ENCODE measurements at places on chromosomes 2 and 18.

DNA sequence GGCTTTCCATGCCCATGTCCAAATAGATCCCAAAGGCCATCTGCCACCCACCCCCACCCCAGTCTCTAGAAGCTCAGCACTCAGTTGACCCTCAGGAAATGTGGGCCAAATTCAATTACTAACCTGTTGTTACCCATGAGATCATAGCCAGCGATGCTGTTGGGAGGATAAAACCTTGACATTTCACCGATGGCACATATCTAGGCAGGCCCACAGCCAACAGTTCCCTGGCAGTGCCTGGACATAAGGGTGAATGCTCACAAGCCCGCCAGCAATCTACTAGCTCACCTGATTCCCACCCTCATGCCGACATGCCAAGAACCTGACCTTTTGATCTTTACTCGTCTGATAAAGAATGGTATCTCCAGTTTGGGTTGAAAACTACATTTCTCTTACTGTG, 11.8 kb upstream of the ACOXL start:
- no peak for DNase-seq

DNA sequence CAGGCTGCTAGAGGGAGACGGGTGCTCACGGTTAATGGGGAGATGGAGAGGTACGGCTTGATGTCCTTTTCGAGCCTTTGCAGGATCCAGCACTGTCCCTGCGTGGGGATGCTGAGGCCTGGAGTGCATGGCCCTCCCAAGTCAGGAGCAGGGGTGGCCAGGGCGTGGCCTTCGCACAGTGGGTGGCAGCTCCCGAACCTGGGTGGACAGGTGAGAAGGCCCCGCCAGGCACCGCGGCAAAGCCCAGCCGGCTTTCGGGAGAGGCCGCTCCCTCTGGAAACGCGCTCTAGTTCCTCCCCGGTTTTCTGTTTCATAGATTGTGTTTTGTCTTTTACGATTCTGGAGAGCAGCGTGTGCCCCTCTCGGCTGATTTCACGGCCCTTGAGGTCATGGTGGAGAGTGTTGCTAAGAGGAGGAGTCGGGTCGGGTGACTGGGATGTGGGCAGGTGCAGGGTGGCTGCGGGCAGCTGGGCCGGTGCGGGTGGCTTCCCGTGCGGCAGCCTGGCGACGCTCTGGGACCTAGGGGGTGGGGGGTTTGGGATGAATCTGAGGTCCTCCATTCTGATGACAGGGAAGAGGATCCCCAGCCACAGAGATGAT, 39.4 kb downstream of the CTDP1 start:
- no peak for DNase-seq

GRCh38 chr2:150167711-150168110, 319.8 kb downstream of the RND3 start:
- DNase-seq: no peak

DNA sequence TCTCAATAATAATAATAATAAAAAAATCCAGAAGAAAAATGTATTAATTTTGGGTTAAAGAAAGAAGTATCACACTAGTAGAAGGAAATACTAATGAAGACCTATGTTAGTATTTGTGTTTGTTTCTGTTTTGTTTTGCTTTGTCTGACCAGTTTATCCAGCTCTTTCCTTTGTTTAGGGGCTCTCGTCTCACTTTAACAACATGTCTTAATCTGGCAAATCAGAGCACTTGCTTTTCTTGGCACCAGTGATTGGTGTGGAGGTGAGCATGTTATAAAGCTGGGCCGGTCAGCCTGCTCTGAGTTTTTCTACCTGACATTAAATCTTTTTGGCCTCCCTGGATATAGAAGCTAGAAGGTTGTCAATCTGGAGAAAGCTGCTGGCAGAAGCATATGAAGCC, 15.1 kb upstream of the MEX3C start:
- DNase-seq: no peak

DNA sequence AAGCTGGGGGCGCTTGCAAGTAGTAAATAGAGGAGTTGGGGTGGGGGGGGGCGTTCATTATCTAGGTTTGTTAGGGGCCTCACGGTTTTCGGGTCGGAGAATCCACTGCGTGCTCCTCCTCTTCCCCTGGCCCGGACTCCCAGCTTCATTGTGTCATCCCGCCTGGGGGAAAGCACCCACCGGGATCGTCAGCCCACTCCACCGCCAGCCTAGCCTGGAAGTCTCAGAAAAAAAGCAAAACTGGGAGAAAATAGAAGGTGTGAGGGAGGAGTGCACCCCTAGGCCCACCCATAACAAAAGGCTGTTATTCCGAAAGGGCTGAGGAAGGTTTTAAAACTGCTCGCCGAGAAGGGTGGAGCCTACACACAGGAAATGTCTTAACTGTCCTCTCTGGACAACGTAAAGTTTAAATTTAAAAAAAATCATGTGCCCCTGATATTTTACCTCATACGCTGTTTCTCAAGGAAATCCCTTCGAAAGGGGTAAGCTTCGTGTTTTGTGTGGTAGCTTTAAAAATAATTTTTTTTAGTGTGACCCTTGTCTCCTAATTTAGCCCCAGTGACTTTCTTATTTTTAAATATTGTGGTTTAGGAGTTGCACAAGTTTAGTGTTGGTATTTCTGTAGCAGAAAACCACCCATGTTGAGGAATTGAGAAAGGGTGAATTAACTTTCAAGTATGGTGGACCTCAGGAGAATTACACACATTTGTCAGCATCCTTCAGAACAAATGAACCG, 104.2 kb downstream of the SPTBN1 start:
- no peak for DNase-seq

DNA sequence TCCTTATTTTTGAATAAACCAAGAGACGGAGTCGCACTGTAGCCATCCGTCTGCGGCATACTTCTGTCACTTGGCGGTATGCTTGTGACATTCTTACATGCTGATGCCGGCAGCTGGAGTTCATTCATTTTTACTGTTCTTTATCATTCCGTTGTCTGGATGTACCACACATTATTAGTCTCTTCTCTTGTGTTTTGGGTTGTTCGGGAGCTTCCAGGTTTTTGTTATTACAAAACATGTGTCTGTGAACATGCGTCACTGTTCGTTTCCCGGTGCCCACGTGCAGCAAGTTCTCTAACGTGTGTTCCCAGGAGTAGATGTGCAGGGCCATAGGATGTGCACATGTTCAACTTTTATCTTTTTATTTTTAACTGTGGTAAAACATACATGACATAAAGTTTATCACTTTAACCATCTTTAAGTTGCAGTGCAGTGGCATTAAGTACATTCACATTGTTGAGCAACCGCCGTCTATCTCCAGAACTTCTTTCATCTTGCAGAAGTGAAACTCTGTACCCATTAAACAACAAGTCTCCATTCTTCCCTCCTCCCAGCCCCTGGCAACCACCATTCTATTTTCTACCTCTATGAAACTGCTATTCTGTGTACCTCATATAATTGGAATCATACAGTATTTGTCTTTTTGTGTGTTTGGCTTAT, 40.1 kb downstream of the MTCL1 start:
- no peak for DNase-seq

DNA sequence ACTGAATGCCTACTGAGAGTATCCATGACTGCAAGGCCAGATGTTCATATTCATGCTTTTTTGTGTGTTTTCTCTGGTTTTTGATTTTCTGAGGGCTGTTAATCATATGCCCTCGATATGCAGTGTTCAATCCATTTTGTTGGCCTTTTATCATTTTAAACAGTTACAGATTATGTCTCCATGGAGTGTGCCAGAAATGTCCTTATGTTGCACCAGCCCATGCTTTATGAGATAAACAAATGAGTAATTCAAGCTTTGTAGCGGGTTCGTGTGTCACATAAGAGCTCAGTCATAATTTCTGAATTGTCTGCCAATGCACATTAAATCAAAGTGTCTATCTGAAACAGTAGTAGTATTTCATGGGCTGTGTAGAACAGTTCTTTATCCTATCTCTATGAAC, 583.0 kb downstream of the THSD7B start:
- DNase-seq: no peak

DNA sequence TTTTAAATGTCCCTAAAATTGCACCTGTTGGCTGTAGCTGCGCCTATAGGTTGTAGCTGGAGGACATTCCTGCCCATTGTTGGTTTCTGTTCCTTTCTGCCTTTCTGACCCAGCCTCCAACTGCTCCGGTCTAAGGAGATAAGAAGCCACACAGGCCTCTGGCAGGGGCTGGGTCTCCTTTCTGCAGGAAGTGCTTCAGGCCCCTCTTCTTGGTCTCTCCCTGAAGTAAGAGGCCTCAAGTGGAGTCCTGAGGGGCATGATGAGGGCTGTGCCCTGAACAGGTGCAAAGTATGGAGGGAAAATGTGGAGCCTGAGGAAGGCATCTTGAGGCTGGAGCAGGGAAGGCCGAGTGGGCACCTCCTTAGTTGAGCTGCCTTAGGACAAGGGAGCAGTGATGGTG, 10.4 kb upstream of the SFTPB start:
- no peak for DNase-seq

GRCh38 chr2:210429403-210430137, 47.0 kb downstream of the LANCL1 start:
- DNase-seq: no peak

GRCh38 chr2:197813093-197813787, 8.8 kb downstream of the PLCL1 start:
- DNase-seq: no peak

DNA sequence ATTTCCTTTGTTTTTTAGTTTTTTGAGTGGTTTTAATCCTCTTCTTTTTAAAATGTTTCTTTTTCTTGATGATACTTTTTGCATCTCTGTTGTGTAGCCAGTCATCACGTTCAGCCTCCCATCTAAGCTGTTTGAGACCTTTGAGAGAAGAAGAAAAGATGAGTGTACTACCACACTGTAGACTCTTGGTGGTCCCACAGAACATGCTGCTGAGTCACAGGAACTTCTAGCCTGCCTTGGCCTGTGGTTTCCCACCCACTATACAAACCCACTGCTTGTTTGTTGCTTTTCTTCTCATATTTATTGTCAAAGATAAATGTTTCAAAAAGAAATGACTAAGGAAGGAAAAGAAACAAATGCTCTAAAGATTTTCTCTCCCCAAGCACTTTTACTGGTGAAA, 5.5 kb downstream of the CEBPZOS start:
- DNase-seq: no peak

- no peak for DNase-seq
Observed at GRCh38 chr2:190843890-190844699, 36.5 kb upstream of the GLS start.

DNA sequence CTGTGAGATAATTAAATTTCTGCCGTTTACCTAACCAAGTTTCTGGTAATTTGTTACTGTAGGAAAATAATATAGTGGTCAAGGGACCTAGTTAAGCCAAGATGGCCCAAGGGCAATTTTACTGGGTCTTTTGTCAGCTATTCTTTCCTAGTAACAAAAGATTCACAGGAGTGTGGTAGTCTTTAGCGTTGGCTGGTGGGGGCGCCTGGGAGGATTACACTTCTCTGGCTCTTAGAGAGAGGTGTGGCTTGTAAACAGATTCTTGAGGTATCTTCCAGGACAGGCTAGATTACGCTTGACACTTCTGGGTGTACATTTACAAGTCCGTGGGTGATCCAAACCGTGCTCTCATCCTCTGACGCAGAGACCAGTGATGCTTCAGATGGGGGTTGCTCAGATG, 3.3 kb upstream of the ACOXL start:
- no peak for DNase-seq

DNA sequence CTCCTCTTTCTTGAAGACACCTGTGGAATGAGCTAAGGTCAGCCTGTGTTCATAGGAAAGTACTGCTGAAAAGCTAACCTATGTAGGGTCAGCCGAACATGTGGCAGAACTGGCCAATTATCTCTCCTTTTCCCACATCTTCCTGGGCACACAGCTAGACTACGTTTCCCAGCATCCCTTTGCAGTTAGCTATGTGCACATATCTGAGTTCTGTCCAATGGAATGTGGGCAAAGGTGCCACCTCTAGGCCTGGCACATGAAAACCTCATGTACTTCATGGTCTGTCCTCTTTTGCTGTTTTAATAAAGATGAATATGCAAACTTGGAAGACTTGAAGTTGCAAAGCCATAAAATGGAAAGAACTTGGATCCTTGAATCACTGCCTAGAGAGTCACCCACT, 352.6 kb downstream of the TNS1 start:
- DNase-seq: no peak

DNA sequence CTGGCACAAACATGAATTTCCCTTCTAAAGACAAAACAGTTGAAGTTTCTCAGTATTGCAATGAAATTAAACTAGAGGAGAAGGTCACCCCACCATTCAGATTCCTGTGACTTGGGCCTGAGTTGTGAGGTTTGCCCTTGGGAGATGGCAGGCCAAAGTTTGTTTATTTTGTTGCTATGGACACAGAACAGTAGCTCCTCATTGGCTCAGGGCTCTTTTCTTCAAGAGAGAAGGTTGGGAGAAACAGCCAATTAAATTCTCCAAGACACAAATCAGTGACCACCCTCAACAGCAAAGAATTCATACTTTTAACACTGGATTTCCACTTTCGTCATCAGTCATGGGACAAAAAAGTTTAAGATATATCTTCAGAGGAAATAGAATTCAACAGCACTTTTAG, at the start of gene FLACC1:
TSS of gene FLACC1 (minus strand) at position 125 of the 400 bp plus-strand sequence. CDS start 5,941 bp downstream, outside the sequence.
- no peak for DNase-seq

GRCh38 chr2:50491541-50492476, 540.1 kb downstream of the NRXN1 start:
- DNase-seq: no peak

- no peak for DNase-seq
Observed at GRCh38 chr2:218627939-218628338, 20.2 kb downstream of the PLCD4 start.

DNA sequence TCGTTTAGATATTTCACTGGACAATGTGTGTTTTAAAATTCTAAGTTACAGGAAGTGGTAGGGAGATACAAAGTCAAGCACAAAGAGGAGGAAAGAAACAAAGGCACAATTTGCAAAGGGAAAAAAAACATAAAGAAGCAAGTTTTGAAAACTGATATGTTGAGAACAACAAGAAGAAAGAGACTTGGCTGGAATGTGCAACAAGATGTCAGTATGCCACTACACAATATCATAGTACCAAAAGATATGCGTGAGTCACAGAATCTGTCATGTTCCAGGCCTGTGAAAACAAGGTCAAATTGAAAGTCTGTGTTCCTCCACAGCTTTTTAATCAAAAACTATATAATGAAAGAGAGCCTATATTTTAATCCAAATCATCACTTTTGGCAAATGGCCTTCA, 12.0 kb downstream of the EXOC6B start:
- DNase-seq: no peak

DNA sequence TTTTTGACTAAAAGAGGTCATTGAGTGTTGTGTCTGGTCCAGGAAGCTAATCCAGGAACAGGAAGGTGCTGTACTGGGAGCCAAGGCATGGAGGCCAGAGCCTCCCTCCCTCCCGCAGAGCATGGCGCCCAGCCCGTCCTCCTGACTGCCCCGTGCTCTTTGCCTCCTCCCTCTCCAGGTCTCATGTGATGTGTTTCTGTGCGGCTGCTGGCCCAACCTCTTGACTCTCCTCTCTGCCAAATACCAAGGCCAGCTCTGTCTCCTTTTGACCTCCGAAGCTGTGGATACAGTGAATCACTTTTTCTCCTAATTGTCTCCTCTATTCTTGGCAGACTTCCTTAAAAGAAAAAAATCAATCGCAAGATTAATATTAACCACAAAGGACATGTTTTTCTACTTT, 284.1 kb downstream of the PHLPP1 start:
- no peak for DNase-seq

DNA sequence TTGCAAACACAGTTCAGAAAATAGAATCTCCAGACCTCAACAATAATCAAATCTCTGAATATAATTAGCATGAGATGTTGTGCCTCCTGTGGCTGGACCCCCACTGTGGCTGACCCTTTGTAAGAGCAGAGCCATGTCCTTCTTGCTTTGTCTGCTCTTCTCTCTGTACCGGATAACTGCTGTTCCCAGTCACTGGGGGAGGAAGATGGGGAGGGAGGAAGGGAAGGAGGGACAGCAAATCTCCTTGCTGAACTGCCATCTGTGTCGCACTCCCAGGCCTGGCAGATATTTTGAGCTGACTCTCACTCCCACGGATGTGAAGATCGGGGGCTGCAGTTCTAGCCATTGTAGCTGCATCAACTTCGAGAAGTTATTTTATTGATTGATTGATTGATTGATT, 319.0 kb upstream of the CXCR4 start:
- no peak for DNase-seq

Measured in thoracic aorta (tissue), 2 donors.